ENCODE measurements at places on chromosomes 5 and 9.

- no peak for DNase-seq
Observed at GRCh38 chr5:119059740-119060255, 11.1 kb upstream of the DMXL1 start.

DNA sequence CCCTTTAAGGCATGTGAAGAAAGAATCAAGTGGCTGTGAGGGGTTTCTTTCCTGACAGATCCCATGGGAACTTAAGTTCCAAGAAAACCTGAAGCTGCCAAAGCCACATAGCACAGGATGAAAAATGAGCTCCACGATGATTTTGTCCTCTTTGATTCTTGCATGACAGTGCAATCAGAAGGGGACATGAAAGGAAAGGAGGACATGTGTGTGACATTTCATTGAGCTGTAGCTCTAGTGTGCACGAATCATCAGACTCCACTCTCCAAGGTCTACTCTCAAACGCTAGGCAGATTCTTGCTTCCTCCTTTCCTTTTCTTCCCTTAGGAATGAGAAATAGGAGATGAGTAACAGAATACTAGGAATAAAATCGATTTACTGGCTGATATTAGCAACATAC is 142.0 kb downstream of the ZNF608 start:
- DNase-seq, result no peak

- no peak for DNase-seq
Observed at GRCh38 chr9:100589582-100589981, 11.7 kb downstream of the CAVIN4 start.

DNA sequence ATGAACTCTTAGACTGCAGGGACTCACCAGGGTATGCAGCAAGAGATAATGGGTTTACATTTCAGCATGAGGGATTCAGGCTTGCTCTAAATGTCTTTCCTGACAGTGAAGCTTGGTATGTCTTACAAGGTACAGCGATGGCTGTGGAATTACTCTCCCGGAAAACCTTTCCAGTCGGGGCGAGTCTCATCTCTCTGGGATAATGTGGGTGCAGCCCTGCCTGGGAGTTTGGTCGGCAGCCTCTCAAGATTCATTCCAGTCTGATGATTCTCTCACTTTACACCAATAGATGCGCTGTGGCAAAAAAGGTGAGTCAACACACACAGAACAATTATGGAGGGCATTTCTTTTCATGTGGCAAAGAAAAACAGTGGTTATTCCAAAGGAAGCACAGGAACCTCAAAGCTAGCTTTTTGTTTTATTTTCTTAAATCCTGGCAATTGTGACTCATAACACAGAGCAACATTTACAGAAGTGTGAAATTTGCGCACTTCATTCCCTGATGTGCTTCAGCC is 190.3 kb downstream of the DCP2 start:
- peak; percentile 85 for DNase-seq

GRCh38 chr9:111943746-111944145 is 47.1 kb downstream of the UGCG start:
- DNase-seq, result no peak

- no peak for DNase-seq
Observed at GRCh38 chr9:136153381-136154065, 34.8 kb upstream of the TMEM250 start.

DNA sequence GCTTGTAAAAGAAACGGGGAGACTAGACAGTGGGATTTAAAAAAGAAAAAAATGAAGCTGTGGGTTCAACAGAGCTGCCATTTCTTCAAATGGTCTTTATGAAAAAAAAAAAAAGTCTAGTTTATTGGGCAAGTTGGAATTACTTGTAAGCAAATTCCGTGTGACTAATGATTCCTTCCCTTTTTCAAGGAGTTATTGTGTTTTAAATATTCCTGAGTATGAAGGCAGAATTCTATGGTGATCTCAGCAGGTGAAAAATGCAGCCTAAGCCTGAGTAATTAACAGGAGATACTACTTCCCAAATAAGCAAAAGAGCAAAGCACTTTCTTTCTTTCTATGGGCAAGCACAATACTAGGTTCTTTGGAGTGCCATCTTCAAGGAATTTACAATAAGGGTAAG is 481.9 kb downstream of the ZNF608 start:
- DNase-seq, result no peak

GRCh38 chr5:126664586-126664985 is 63.8 kb downstream of the PHAX start:
- DNase-seq, result no peak

DNA sequence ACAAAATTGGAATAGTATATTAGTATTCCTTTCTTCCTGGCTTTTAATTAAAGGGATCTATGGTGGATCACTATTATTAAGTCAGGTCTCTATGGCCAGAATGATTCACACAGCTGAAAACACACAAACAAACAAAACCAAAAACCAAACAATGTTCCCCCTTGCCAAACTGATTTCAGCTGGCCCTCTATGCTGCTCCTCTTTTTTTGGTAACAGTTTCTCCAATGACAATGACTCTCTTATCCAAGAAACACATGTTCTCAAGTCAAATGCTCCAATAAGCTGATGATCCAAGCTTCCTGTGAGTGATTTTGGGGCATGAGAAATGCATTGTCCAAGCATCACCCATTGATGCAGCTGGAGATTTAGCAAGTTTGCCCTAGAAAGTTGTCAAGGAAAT is 193.4 kb upstream of the TUT7 start:
- no peak for DNase-seq

- DNase-seq, result no peak
Observed at GRCh38 chr5:131195696-131196095, 25.0 kb downstream of the LYRM7 start.

DNA sequence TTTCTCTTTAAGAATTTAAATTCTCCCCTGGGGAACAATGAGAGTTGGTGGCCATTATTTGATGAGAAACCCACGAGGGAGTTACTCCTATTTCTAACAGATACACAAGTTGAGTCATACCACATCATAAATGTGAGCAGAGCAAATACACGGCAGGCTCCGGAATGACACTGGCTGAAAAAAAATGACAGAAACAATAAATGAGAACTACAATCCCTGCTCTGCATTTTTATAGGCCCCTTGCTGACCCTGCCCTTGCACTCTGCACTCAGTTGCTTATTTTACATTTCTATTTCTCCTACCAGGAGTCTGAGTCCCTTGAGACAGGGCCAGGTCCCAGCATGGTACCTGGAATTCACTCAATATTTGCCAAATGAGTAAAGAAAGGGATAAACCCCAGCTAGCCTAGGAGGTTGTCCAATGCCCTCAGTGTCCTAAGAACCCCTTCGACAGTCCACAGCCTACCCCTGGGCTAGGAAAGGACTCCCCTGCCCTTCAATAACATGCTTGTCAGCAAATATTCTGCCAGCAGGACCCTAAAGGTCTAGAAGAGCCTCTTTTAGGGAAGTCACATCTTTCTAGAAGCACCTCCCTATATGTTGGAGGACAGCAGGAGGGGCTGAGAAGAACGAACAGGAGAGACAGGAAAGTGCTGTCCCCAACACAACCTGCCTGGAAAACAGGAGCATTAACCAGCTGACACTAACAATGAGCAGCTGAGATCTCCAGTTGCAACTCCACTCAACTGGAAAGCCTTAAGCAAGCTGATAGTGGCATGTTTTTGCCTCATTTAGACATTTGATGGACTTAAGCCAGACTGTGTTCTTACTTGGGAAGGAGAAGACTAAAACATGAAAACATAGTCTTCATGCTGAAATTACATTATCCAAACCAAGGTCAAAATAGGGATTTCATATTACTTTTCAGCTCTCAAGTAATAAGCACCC is 191.2 kb downstream of the ACTL7B start:
- no peak for DNase-seq

- no peak for DNase-seq
Observed at GRCh38 chr5:129631961-129632360, 115.9 kb upstream of the MINAR2 start.

- DNase-seq, result no peak
Observed at GRCh38 chr5:172596638-172597231, 44.3 kb upstream of the NEURL1B start.

- DNase-seq, result no peak
Observed at GRCh38 chr5:176557846-176558245, 8.7 kb downstream of the CDHR2 start.

GRCh38 chr9:69564557-69564956 is 107.6 kb downstream of the APBA1 start:
- no peak for DNase-seq

- no peak for DNase-seq
Observed at GRCh38 chr5:78424665-78425064, 64.2 kb downstream of the SCAMP1 start.

DNA sequence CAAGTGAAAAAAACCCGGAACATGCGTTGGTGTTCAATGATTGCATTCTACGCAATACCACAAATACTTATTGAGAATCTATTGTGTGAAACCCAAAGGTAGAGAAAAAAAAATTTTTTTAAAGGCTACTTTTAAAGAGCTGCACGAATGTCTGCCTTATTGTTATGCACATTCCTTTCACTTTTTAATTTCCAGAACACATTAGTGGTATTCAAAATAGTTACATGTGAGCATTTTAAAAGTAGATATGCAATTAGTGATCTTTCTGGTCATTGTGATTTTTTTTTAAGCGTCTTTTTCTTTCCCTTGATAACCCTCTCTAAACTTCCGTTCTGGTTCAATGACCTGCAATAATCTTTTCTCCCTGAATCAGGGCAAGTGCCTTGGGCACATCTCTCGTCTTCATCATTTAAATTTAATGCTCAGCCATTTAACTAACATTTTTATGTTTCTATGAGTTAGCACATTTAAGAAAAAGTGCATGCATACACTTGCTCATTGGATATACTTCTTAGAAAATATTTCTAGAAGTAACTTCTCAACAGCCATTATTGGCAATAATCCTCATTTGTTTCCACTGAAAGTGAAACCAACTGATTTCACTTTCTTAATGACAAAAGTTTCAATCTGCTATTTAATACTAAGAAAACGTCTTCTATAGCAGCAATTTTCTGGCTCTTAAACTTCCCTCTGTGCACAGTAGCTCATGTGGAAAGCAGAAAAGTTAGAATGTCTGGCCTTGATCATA is 80.3 kb downstream of the CDH6 start:
- no peak for DNase-seq

GRCh38 chr5:116522356-116523136 is 52.1 kb downstream of the SEMA6A start:
- DNase-seq, result no peak

- DNase-seq, result no peak
Observed at GRCh38 chr9:129748249-129748648, 4.6 kb downstream of the PTGES start.

DNA sequence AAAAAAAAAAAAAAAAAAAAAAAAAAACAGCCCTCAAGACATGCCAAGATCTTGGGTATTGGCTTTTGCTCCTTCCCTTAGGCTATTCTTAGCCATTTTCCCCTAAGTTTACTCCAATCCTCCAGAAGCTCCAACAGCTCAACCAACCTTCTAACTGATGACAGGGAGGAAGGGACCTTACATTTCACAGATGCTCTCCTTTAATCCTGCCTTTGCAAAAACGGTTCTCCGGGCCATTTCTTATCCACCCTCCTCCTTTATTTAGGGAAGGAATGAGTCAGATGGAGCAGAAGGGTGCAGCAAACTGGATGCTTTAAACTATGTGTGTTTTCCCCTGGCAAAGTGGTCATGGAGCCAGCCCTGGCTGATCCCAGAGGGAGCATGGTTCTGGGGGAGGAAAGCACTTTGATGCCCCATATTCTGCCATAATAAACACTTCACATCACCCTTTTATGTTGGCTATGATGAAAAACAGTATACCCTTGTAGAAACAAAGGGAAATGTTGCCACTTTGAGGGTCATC is 369.4 kb upstream of the DMAC1 start:
- DNase-seq, result no peak

- peak; percentile 48 for DNase-seq
Observed at GRCh38 chr5:39906146-39906545, 481.4 kb upstream of the DAB2 start.

DNA sequence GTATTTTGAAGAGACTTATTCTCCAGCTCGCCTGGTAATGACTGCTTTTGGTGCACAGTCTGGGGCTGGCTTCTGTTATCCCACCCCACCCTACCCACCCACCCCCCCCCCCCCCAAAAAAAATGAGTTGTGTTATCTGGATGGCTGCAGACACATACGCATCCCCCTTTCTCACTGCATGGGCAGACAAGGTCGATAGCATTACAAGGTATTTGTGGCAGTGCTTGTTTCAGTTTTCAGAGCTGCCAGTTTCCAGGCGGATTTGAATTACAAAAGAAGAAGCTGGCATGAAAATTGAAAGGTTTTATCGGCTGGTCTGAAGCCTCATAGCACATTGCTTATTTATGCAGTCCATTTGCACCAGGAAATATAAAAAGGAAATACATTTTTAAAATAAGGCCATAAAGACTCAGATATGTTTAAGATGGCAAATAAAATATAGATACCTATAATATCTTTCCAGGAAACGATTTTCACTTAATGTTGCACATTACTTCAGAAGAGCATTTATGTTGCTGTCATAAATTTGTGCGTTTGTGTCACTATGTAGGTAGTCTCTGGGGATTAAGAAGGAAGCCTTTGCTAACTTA is 85.1 kb upstream of the GRHPR start:
- DNase-seq, result no peak

GRCh38 chr5:118060833-118061232 is 927.5 kb downstream of the DTWD2 start:
- DNase-seq, result no peak

DNA sequence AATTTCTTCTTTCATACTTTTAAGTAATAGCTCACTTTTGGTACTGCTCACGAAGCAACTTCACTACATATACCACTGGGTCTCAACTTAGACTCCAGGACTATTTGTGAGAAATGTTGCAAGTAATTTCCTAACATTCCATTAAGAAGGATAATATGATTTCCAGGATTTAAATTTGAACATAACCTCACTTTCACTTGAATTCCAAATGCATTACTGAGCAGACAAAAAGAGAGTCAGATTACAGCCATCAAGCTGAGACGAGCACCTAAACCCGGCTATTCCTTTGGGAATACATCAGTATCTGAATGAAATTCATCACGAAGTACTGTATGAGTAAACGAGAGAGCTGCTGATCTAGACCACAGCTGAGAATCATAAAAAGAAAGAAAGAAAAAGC is 47.3 kb downstream of the LIFR start:
- DNase-seq, result peak; percentile 70

DNA sequence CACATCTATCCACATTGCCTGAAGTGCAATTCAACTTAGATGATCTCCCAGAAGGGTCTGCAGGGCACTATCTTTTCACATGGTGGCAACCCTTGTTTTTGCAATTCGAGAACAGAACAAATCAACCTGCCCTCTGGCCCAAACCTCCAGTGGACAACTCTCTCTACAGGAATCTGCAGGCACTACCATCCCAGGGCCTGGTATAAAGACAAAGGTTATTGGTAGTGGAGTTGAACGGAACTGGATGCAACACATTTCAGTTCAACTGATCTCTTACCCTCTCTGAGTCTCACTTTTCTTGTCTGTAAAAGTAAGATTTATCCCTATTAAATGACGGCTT is 153.2 kb upstream of the EGFLAM start:
- DNase-seq, result no peak
